CD8-positive, alpha-beta memory T cell (primary cell): ENCODE measurements at places on chromosomes 6 and 20.
A peak's percentile ranks its signal among the peaks of the same experiment; 100 is the strongest.

DNA sequence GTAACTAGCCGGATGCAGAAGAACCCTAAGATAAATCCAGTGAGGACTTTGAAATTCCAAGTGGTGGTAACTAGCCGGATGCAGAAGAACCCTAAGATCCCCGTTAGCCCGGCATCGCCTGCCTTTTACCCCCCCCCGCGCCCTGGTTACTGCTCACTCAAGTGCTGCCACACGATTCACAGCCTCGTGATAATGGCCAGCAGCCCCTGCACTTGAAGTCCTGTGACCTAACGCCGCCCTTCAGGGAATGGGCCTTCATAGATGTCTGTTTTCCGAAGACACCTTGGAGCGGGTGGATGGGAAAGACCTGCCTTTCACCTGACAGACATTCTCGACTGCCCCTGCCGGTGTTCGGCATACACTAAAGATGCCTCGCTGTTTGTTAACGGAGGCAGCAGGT is 127.9 kb downstream of the HUS1B start:
- no peak for DNase-seq

- no peak for DNase-seq
These were observed 102.2 kb downstream of the SYCP2 start for GRCh38 chr20:59831024-59831915.

GRCh38 chr6:137413482-137413881 is 80.7 kb downstream of the OLIG3 start:
- DNase-seq: no peak

DNA sequence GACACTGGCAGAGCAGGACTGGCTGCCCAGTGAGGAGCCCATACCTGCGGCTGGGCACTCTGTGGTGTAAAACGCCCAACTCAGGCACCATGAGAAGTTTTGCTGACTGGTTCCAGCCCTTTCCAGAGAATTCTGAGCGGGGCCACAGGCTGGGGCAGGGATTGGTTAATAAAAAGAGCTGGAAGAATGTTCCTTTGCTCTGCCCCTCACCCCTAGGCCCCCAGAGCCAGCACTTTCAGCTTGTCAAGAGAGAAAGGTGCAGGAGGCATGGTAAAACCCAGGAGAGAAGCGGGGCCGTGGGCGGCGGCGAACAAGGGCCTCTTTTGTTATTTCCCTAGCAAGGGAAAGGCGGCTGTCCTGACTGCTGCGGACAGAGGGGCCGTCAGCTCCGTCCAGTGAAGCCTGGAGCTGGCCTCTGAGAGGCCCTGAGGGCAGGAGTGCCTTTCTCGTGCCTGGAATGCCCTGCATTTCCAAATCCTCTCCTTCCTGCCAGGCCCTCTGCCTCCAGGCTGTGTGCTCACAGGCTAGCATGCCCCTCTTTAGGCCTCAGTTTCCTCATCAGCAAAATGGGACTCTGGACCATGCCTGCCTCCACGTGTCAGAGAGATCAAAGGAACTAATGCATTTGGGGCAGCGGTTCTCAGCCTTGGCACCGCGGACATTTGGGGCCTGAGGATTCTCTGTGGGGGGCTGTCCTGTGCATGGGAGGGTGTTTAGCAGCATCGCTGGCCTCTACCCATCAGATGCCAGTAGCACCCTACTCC is 12.9 kb downstream of the SLC13A3 start:
- DNase-seq: no peak

- DNase-seq: no peak
These were observed 558.8 kb downstream of the KIF16B start for GRCh38 chr20:16014436-16014835.

GRCh38 chr6:27332692-27333641 is 20.9 kb upstream of the POM121L2 start:
- peak; percentile 49 for DNase-seq

DNA sequence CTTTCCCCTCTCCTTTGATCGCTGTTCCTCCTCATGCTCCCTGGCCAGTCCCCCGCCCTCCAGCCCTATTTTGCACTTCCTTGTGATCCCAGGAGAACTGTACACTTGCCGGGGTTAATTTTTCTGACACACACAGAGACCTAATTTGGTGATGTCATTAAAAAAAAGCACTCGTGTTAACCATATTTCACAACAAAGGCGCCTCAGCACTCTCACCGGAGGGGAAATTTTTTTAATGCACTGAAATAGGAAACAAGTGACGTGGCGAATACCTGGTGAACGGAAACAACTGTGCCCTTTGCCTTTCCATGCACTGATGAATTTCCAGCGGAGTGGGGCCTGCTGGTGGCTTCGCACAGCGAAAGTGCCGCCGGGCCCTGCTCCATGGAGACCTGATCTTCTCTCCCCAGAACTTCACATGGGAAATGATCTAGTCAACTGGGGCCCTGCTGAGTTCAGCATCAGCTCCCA is 53.9 kb upstream of the TAGAP start:
- DNase-seq: peak; percentile 85

- peak; percentile 49 for DNase-seq
These were observed 116.0 kb upstream of the CITED2 start for GRCh38 chr6:139490482-139490881.

DNA sequence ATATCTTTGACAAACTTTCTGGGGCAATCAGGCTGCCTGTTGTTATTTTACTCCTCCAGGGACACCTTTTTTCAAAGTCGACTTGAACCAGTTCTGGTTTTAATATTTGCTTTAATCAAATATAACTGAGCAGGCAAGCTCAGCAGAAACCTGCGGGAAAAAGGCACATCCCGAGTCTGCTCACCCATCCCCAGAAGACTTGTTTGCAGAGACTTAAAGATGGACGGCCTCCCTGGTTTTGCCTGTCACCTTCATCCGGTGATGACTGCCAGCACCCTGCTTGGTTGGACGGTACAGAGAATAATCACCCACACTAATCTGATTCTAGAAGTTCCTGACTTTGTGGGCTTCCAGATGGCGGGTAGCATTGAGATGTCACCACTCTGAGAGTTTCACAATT is 36.8 kb downstream of the PPP1R3G start:
- no peak for DNase-seq

DNA sequence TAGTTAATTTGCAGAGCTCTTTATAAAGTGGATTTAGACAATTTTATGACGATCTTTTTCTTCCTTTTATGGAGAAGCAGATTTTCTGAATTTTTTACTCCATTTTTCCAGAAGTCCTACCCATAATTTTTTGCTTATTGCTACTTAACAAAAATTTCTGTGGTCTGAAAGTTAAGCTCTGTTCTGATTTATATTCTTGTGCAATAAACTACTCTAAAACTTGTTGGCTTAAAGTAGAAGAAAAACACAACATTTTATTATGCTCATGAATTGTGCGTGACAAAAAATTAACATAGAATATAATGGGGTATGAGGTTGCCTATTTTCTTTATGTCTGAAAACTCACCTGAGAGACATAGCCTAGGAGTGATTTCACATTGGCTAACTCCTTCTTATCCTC is 2.6 kb downstream of the DEFB113 start:
- no peak for DNase-seq

- DNase-seq: no peak
These were observed 105.9 kb downstream of the GJA10 start for GRCh38 chr6:89999945-90000825.

- no peak for DNase-seq
These were observed 41.3 kb upstream of the PLCB4 start for GRCh38 chr20:9027626-9028025.

- no peak for DNase-seq
These were observed 15.9 kb upstream of the LOC128125822 start for GRCh38 chr6:63556369-63556768.

GRCh38 chr6:14452567-14453527 is 335.3 kb downstream of the CD83 start:
- DNase-seq: peak; percentile 56

GRCh38 chr6:160420253-160420968 is 72.2 kb downstream of the SLC22A3 start:
- DNase-seq: no peak

- DNase-seq: no peak
These were observed 5.2 kb downstream of the SYNGAP1 start for GRCh38 chr6:33424855-33425667.

DNA sequence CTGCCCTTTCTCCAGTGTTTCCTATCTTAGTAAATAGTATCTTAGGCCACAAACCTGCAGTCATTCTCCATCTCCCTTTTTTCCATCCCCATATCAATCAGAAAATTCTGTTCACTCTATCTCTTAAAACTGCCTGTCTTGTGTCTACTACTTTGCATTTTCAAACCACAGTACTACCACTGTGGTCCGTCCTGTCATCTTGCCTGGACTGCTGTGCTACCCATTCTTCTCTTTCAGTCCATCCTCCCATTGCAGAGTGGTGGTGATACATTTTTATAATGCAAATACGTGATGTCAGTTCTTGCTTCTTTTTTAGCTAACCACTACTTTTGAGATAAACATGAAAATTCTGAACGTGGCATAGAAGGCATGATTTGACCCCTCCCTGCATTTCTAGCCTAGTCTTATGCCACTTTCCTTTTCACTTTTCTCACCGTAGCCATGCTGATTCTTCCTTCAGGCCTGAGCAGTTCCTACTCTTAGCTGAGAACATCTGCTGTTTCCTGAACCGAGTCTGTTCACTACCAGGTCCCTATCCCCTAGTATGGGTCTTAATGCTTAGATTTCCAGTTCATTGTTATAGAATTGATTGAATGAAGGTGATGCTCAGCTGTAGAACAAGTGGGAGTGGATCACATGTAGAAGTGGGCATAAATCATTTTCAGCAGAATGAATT is 13.8 kb downstream of the TBPL1 start:
- DNase-seq: no peak

GRCh38 chr20:24870881-24871280 is 78.2 kb upstream of the CST7 start:
- DNase-seq: no peak

GRCh38 chr6:31792761-31793171 is 2.8 kb downstream of the VARS1 start:
- no peak for DNase-seq

DNA sequence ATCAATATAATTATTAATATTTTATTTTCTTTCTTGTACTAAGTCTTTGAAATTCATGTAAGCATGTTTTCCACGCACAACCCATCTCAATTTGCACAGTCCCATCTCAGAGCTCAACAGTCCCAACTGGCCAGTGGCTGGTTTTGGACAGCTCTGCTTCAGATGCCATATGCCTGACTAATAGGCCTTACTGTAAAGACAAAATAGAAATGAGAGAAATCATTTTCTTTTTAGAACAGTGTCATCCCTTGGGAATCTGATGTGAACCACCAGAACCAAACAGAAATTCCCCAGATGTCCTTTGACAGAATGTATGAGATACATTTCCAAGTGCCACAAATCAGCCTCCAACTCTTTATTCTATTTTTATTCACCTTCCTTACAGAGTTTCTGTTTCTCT is 338.9 kb downstream of the ESR1 start:
- DNase-seq: no peak

DNA sequence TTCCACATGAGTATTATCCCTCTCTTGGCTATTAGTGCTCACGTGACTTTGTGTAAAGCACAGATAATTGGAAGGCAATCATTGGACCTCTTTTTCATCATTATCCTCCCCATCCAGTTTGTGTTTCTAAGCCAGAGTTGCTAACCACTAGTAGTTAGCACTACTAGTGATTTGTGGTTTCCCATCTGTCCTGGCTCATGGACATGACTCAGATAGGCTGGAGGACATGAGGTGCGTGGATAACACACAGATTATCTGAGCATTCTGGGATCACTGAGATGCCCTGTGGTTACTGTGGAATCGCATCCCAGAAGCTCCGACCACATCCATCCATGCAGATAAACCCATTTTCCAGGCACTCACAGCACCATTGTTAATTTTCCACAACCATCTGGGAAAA is 123.8 kb upstream of the NAA20 start:
- DNase-seq: no peak

- no peak for DNase-seq
These were observed 21.0 kb downstream of the PNLDC1 start for GRCh38 chr6:159821122-159821521.

DNA sequence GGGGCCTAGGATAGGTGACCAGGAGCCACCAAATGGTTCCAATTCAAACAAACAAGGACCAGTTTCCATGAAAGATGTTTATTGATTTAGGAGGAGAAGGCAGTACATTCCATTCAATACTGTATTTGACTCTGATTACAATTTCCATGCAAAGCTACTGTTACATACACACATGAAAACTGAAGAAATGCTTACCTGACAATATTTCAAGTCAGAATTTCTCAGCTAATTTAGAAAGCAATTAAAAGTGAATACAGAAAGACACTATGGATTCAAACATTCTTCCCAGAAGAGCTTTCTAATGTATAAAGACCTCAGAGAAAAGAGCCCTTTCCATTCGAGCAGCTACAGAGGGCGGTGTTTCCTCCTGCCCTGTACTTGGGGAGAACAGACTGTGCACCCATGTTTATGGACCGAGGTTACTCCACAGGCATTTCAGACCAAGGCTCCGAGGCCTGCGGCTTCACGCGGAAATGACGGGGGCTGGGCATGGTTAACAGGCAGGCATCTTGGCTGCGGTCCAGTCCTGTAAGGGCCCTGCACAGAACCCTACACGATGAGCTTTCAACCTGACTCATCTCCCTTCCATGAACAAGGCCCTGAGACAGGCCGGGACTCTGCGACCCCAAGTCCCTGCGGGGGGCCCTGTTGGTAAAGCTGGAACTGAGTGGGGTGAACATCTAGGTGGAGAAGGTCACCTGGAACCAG is 25.7 kb upstream of the TCFL5 start:
- DNase-seq: peak; percentile 37

DNA sequence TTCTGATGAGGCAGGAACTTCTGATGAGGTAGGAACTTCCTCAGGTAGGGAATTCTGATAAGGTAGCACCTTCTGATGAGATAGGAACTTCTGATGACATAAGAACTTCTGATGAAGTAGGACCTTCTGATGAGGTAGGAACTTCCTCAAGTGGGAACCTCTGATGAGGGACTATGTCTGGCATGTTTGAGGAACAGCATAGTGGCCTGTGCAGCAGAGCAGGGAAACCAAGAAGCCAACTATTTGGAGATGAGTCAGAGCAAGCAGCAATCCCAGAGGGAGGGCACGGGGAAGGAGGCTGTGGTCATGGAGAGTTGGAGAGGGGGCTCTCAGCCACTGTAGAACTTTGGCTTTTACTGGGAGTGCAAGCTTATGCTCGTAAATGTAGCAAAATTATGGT is 132.4 kb downstream of the CFAP61 start:
- DNase-seq: no peak

DNA sequence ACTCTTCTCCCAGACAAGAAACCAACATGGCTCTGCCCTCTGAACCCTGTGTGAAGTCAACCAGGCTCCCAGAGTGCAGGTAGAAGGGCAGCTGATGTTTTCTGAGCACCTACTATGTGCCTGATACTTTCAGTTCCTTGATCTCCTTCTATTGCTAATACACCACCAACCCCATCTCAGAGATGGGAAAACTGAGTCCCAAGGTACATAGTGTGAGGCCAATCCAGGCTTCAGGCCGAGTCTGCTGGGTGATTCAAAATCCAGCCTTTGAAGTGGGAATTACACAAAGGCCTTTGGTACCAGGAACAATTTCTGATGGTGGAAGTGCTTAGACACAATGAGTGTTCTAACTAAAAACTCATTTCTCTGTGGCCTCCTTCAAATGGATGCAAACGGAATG is 96.3 kb downstream of the NFATC2 start:
- no peak for DNase-seq

GRCh38 chr20:31555203-31555775 is 41.0 kb downstream of the HM13 start:
- DNase-seq: no peak
